NCI-H2029 treated with DMSO at 0.1 percent for 48 hours (cell line): ENCODE measurements at places on chromosomes 7 and 10.

DNA sequence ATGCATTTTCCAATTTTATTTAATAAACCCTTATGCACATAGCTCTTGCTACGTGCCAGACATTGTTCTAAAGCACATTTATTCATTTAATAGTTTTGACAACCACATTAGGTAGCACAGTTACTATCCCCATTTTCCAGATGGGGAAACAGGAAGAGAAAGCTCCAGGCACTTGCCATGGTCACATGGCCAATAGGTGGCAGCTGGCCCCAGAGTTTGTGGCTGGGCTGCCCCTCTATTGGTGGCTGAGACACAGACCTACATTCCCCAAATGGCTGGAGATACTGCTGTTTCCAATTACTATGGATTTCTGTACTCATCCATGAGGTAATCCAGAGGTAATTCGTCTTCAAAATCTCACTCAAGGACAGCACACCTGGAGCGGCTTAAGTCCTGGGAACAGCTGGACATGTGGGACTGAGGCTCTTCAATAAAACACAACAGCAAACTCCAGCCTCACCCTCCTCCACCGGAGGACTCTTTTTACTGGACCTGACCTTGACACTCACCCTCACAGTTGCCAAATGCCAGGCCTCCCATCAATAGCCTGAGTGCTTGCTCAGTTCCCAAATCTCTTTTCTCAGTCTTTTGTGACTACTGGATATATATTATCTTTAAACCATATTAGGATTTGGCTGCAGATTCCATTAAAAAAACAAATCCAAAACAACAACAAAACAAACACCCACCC is 106.1 kb downstream of the CLEC2L start:
- no peak for DNase-seq

DNA sequence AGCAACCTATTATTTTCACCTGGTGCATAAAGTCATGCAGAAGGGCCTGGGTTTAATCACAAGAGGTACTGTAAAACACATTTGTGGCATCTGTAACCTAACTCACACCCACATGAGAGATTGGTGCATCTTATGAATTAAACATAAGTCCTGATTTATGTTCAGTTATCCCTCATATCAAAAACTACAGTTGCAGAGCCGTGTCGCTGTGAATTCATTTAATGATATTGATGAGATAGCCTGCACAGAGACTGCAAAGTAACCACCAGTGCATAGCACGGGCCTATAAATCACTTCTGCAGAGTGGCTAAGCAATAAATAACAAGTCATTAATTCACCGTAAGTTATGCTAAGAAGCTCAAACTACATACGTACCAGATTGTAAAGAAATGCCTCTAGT is 178.2 kb downstream of the RELN start:
- no peak for DNase-seq

- DNase-seq: no peak
Measured at GRCh38 chr7:155466142-155466813, 8.3 kb downstream of the EN2 start.

DNA sequence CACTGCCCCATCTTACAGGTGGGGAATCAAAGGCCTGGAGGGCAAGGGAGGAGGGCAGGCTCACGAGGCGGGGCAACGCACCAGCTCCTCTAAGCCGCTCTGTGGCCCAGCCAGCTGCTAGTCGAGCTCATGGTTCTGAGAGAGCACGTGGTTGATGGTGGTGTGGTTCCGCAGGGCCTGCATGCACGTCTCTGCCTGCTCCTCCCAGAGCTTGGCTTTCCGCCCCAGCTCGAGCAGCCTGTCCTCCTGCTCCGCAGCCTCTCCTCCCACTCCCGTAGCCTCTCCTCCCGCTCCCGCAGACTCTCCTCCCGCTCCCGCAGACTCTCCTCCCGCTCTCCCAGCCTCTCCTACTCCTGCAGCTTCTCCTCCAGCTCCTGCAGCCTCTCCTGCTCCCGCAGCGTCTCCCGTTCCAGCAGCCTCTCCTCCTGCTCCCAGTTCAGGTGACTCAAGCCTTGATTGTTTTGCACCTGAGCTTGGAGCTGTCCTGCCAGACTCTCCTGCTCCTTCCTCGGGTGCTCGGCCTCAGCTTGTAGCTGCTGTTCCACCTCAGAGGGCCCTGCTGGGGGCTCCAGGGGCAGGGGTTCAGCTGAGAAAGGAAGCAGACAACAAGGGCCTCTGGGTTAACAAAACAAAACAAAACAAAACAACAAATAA is 19.1 kb upstream of the MTPAP start:
- no peak for DNase-seq

GRCh38 chr7:79282882-79283602 is 170.4 kb downstream of the MAGI2 start:
- no peak for DNase-seq

- DNase-seq: no peak
Measured at GRCh38 chr10:60390224-60390626, 550 bp upstream of the ANK3 start.
